Chondrocyte (in vitro differentiated cells): ENCODE measurements at places on chromosomes 3 and 15.

DNA sequence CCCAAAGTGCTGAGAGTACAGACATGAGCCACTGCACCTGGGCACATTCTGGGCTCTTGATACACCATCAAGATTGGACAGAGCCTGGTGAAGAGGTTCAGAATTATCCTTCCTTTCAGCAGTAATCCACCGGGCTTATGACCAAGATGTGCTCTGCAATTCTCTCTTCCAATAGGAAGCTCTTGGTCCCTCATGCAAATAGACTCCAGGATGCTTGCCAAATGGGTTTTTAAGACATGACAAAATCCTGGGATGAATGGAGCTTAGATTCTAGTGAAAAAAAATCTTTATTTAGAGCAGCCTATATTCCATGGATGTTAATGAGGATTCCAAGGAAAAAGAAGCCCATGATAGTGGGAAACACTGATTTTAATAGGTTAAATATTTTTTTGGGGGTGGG lies 119.1 kb downstream of the SV2B start:
- no peak for DNase-seq

DNA sequence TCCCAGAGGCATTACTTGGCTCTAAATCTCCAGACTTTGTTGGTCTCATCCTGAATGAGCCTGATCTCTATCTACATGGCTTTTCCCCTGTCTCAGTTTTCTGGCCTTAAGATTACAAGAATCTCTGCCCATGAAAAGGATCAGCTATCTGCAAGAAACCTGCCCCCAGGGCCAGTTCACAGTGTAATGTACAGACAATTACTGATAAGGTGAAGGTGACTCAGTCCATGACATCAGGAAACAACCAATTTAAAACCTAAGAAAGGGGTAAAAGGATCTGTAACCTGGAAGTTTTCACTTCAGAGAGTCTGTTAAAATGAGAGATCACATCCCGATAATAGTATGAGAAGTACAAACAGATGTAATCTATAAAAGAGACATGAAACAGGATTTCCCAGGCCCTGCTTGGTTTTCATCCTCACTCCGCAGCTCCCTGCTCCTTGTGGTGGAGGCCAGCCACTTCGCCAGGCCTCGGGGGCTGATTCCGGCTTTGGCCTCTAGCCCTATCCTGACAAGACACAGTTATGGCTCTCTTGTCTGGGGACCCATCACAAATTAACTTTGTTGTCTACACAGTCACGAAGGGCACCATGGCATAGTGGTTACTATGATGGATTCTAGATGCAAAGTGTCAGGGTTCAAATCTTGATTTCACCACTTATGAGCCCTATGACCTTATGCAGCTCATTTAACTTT lies 136.9 kb downstream of the THSD4 start:
- DNase-seq, result no peak

DNA sequence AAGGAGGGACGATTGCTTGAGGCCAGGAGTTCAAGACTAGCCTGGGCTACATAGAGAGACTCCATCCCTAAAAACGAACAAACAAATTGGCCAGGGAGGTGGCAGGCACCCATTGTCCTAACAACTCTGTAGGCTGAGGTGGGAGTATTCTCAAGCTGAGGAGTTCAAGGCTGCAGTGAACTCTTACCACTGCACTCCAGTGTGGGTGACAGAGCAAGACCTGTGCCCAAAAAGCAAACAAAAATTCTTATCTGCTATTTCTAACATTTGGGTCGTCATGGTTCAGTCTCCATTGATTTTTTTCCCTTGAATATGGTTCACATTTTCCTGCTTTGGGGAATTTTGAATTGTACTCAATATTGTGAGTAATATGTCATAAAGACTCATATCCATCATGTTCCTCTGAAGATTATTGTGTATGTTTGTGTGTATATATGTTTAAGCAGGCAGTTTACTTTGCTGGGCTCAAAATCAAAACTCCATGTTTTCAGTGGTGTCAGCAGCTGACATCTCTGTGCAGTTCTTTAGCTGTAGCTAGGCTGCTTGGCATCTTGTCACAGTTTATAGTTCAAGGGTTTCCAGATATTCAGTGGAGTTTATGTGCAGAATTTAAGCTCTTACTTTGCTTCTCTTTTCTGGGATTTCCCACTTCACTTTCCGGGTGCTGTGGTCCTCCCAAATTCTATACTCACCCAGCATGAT lies 33.2 kb downstream of the IFT122 start:
- DNase-seq, result no peak

DNA sequence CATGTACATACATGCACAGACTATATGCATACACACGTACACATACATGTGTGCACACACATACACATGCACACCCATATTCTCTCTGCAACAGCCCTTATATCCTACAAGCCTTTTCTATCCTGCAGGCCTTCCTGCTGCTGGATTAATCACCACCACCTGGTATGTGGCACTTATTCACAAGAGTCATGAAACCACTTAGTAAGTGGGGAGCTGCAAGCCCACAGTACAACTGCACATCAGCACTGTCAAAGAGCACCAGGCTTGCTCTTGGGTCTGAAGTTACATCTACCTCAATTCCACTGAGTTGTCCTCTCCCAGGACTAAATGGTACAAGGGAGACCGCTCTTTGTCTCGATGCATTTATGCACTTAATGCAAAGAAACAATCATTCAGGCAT lies 233.2 kb downstream of the KLF13 start:
- no peak for DNase-seq

DNA sequence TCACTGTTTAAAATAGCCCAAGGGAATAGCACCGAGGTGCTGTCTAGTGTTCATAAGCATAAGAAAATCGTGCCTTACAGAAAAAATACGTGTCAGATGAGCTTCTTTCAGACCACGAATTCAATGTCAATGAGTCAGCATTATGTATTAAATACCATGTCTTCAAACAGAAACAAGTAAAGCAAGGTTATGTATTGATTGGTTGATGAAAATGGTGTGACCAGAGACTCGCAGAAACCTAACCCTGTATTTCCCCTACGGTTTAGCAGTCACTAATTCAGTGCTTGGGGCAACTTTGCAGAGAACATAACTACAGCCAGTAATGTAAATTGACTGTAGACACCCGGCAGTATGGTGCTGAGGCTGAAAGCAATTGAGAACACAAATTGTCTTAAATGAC lies 307.7 kb downstream of the IL5RA start:
- no peak for DNase-seq

- DNase-seq, result no peak
Observed at GRCh38 chr3:155015776-155016436, 64.2 kb upstream of the MME start.

DNA sequence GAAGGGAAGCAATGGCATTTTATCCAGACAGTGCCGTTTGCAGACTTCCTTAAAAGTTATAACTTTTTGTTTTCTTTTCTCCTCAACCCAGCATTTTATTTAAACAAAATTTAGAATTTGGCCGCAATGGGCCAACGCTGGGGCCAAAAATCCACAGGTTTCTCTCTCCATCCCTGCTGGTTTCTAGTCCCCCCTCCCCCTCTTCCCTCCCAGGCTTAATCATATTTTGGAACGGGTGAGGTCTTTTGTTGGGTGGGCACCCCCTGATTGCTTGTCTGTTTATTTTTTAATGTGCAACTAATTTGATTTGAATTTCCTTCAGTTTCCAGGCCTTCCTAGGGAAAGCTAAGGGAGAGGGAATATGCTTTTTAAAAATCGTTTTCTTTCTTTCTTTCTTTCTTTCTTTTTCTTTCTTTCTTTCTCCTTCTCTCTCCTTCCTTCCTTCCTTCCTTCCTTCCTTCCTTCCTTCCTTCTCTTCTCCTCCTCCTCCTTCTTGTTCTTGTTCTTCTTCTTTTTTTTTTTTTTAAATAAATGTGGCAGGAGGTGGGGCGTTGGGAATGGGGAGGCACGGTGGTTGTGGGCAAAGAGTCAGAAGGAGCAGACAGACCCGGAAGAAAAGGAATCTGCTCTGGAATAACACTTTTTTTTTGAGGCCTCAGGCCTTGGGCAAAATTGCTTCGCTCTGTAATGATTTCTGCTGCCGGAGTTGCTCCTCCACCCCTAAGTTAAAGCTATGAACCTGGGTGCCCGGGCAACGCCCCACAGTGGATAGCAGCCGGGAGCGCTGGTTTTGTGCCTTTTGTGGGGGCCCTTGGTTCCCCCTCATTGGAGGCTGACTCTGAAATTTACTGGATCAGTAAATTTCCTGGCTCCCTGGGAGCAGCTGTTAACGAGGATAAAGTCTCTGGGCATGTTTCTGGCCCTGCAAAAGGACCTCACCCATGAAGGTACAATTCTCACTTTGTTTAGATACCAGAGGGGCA lies 1.9 kb downstream of the FNDC3B start:
- DNase-seq, result no peak

GRCh38 chr3:3726549-3726948 lies 72.7 kb upstream of the LRRN1 start:
- DNase-seq, result no peak

- DNase-seq, result no peak
Observed at GRCh38 chr3:57434041-57434440, 110.1 kb downstream of the DNAH12 start.

DNA sequence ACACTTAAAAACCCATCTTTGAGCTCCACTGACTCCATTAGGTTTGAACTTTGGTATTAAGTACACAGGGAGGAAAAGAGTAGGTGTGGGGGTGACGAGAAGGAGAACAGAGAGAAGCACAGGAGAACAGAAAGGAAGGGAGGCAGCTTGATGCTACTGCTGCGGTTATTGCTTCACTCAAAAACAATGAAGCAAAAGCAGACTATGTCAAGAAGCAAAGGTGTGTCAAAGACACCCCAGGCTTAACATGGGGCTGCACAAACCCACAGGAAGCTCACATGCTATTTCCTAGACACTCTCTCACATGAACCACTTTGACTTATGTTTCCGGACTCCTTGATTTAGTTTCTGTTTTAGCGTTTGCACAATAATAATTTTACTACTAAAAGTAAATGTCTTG lies 961.0 kb upstream of the CFAP20DC start:
- DNase-seq, result no peak

DNA sequence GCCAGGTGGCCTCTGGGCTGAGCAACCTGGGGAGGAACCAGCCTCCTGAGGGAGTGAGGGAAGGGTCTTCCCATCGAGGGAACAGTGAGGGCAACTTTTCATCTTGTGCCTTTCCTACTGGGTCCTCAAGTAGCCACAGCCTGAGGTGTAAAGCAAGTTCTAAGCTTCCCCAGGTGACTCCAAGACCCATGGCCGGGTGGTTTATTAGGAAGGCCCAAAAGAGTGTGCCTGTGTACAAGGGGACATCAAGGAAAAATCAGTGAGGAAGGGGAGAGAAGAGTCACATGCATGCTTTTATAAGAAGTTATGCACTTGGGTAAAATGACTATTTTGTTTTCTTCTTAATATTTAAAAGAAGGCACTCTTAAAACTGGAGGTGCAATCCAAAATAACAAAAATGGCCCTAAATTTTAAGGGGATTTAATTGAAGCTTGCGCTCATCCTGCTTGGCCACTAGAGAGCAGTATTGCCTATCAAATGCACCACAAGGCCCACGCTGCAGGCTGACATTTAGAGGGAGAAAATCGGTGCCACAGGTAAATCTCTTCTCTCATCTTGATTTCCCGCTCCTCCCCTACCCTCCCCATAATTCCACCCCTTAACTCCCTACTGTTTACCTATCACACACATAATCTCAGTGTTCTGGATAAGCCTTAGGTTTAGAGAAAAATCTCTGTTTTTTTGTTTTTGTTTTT lies 6.7 kb downstream of the NANOGP8 start:
- no peak for DNase-seq

DNA sequence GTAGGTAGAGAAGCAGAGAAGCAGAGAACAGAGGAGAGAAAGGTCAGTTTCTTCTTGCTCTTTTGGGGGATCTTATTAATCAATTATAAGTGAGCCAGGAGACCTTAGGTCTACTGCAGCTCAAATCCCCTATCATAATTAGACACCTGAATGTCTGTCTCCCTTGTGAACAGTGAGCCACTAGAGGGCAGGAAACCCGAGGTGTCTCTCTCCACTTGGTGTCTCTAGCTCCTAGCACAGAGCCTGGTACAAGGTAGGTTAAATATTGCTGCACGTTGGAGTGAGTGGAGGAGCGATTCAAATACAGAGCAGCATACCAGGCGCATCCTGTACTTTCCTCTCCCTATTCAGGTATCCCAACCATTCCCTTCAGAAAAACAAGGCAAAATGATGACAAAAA lies 2.0 kb upstream of the ST8SIA2 start:
- DNase-seq, result no peak

DNA sequence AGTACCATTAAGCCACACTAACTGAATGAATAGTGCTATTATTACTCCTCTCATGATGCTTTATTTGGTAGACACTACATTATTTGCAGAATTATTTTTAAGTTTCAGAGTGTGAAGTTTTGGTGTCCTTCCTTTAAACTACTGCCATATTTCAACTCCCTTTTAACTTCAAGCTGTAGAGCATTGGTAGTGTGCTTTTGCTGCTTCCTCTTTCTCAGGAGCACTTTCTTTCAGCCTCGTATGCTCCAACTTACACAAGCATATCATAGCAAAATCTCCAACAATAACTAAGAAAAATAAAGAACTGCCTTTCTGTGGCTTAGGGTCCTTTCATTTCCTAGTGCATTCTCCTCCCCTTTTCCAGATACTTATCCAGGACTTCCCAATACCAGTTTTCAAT lies 476.4 kb upstream of the AGTR1 start:
- DNase-seq, result no peak

DNA sequence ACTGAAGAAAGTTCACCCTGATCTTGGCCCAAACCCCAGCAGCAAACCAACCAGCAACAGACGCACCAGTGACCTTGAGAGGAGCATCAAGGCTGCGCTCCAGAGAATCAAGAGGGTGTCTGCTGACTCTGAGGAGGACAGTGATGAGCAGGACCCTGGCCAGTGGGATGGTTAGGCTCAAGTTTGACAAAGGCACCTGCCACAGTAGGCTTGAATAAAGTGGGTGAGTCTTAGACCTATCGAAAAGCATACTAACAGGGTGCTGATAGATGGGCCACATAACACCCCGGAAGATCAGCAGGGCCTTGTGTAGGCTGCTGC lies 23.9 kb downstream of the WHAMM start:
- DNase-seq, result no peak

GRCh38 chr15:89198934-89199333 lies 22.4 kb downstream of the RLBP1 start:
- no peak for DNase-seq

GRCh38 chr3:122255757-122256439 lies 69.2 kb upstream of the CSTA start:
- DNase-seq, result no peak

- DNase-seq, result no peak
Observed at GRCh38 chr15:62357431-62357830, 192.3 kb upstream of the C2CD4B start.

DNA sequence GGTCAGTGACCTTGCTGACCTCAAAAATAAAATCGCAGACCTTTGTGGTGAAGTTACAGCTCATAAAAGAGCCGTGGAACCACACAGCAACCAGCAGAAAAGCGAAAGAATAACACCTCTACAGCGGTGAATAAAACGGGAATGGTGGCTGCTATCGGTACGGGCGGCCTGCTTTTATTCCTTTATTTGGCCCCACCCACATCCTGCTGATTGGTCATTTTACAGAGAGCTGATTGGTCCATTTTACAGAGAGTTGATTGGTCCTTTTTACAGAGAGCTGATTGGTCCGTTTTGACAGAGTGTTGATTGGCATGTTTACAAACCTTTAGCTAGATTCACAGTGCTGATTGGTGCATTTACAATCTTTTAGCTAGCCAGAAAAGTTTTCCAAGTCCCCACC lies 80.7 kb upstream of the ATP10A start:
- no peak for DNase-seq

GRCh38 chr15:70892912-70893560 lies 410 bp downstream of the LRRC49 start:
- no peak for DNase-seq
